ENCODE measurements at places on chromosomes 7 and 10.

DNA sequence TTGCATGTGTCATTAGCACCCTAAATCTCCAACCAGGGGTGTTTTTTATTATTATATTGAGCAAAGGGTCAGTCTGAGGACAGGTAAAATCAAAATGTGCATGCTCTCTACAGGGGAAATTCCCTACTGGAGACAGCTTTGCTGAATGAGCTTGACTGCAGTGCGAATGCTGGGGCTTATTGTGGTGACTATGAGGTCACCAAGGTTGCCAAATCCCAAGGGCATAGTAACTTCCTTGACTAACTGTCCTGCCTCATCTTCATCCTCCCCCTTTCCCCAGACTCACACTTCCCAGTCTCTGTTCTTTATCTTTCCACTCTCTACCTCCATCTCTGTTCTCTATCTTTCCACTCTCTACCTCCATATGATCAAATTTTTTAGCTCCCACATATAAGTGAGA, 22.9 kb upstream of the AOC1 start:
- no peak for DNase-seq

DNA sequence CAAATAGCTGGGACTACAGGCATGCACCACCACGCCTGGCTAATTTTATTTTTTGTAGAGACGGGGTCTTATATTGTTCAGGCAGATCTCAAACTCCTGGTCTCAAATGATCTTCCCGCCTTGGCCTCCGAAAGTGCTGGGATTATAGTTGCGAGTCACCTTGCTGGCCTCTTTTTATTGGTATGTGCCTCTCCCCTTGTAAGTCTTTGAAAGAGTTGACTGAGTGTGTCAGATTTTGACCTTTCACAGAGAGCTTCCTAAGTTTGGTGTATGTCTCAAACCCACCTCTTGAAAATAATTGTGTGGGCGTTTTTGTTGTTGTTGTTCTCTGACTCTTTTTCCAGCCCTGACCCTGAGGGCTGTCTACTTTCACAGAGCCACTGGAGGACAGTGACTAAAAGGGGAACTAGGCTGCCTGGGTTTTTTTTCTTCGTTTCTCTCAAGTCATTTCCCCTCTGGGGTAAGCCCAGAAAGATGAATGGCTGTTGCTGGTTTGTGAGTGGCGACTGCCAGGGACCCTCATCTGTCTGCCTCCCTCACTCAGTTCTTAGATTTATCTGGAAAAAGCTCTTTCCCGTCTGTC, 262.8 kb downstream of the ZEB1 start:
- DNase-seq = no peak

GRCh38 chr10:101121654-101122031, 9.5 kb upstream of the TLX1 start:
- no peak for DNase-seq

GRCh38 chr10:68501691-68502090, 25.6 kb downstream of the SLC25A16 start:
- no peak for DNase-seq

- DNase-seq = no peak
Observed at GRCh38 chr7:155084969-155085368, 14.8 kb downstream of the HTR5A start.

All from effector memory CD4-positive, alpha-beta T cell (primary cell).